ENCODE measurements at places on chromosomes 13 and 19. TPM values are rescaled to one million over a fixed set of nuclear protein-coding genes. Genes with fewer than 3 reads are reported as not detected.

- DNase-seq = peak; percentile 33
These were observed at the start of gene APC2 for GRCh38 chr19:1449467-1450442. TSS of gene APC2 (plus strand) at chr19:1450121. CDS start at chr19:1453002, 2,881 bp downstream.

DNA sequence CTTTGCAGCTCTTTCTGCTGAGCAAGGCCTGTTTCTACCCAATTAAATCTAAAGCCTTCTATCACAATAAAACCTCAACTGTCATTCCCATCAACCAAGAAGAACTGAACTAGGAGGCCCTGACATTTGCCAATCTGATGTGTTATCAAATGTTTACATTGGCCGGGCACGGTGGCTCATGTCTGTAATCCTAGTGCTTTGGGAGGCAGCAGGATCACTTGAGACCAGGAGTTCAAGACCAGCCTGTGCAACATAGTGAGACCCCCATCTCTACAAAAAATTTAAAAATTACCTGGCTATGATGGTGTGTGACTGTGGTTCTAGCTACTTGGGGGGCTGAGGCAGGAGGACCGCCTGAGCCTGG, 2.8 kb upstream of the FBXO17 start:
- DNase-seq = no peak

GRCh38 chr13:92074658-92075057, 676.2 kb downstream of the GPC5 start:
- DNase-seq = no peak

- no peak for DNase-seq
These were observed 499.7 kb downstream of the COG6 start for GRCh38 chr13:40155201-40155600.

GRCh38 chr19:50898018-50898417, 13.2 kb downstream of the KLK4 start:
- DNase-seq = no peak

- no peak for DNase-seq
These were observed 4.6 kb upstream of the CCNE1 start for GRCh38 chr19:29807178-29807577.

DNA sequence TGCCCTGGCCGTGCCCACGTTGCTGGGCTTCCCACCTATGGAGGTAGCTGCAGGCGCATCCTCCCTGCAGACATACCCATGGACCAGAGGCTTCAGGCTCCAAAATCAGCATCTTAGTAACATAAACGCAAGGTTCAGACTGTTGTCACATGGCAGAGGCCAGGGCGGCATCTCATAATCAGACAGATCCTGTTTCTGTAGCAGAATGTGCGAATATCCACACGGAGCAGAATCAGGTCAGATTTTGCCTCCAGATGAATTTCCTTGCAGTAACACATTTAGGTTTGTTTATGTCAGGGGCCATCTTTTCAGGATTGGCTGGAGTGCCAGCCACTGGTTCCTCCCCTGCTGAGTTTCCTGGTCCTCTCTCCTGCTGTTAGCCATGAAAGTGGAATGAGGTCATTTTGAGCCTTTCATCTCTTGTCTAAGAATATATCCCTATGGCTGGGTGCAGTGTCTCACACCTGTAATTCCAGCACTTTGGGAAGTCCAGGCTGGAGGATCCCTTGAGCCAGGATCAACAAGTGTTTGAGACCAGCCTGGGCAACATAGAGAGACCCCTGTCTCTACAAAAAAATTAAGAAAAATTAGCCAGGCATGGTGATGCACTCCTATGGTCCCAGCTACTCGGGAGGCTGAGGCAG, 20.5 kb downstream of the SMARCA4 start:
- no peak for DNase-seq

DNA sequence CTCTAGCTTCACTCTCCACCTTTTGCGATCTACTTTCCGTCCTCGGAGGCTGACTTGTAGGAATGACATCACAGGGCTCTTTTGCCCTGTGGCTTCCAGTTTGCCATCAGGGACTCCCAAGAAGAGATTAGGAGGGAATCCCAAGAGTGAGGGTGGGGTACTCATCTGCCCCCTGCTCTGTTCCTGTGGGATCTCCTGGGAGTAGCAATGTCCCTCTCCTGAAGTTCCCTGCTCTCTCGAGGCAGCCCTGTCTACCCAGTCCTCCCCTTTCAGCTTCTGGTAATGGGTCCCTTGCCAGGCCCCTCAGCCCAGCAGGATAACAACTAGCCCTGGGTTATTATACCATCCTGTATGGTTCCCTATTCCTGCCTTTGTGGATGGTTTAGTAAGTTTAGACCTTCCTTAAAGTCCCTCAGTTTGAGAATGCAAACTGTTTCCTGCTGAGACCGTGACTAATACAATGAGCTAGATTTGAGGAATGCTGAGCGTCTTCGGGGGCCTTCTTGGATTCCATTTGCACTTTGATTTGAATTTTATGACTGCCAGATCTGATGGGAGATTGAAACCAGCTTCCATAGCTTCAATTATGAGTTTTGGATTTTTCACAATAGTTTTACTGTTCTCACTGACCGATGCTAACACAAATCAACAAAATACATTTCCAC, 73.7 kb upstream of the IPO5 start:
- DNase-seq = no peak

DNA sequence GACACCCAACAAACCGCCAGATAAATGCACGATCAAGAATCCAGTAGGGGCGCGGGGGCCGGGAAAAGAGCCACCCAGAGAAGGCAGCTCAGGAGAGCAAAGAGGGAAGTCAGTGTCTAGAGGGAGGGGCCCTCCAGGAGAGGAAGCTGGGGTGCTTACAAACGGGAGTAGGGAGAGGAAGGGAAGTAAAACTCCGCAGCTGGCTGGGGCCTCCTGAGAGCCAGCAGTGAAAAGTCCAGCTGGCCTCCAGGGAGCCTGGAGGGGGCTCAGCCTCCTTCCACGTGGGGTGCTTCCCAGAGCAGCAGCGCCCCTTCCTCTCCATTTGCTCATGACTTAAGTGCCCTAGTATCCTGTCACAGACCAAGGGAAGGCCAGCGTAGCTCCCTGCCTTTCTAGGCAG, 51.8 kb downstream of the TMED1 start:
- DNase-seq = no peak

GRCh38 chr13:29936051-29936813, 85.8 kb upstream of the UBL3 start:
- peak; percentile 29 for DNase-seq

Gene SRRM5
- 1.4 TPM for total RNA-seq

Gene TPRX2
- not detected for total RNA-seq

Gene ZNF560
- not detected for total RNA-seq

Gene SWSAP1
- 5.7 TPM for total RNA-seq

Gene NTF4
- total RNA-seq = not detected

Gene DIAPH3
- not detected for total RNA-seq

Gene PROZ
- total RNA-seq = not detected

Gene PSPN
- total RNA-seq = 3.7 TPM

Measured in naive thymus-derived CD8-positive, alpha-beta T cell (primary cell).